ENCODE measurements at places on chromosomes 3 and 15.

DNA sequence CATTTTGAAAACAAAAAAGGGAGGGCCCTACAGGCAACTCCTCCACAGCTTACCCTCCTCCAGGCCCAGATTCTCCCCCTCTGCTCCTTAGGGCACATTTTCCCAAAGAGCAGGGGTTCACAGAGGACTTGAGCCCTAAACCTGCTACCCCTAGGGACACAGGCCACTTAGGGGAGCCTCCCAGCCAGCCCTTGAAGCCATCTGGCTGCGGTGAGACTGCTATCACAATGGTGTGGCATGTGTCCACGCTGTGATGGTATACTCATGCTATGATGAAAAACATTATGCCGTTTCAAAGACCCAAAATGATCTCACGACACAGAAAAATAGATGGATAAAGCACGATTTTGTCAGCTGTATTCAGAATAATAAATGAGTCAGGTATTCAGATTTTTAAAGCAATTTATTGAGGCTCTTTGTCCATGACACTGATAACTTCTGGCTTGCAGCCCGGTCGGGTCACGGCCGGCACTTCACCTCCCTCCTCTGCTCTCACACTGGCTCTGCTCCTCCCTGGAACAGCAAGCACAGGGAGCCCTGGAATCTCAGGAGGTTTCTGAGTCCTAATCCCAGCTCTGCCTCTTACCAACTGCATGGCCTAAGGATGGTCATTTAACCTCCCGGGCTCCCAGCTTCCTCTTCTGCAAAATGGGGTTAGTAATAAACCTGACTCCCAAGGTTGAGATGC, 115.3 kb downstream of the MEGF11 start:
- no peak for DNase-seq

DNA sequence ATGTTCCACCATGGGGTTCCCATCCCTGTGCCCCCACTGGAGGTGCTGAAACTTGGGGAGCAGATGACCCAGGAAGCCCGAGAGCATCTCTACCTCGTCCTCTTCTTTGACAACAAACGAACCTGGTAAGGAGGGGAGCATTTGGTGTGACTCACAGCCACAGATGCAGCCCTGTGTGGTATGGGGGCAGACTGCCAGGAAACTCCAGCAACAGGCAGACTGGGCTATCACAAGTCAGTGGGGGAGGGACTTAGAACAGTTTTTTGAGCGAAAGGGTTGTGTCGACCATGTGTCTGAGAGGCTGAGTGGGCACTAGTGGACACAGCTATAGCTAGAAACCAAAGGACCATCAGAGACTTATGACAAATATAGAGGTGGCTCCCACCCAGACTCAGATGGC, 3.4 kb upstream of the OGG1 start:
- DNase-seq: no peak

DNA sequence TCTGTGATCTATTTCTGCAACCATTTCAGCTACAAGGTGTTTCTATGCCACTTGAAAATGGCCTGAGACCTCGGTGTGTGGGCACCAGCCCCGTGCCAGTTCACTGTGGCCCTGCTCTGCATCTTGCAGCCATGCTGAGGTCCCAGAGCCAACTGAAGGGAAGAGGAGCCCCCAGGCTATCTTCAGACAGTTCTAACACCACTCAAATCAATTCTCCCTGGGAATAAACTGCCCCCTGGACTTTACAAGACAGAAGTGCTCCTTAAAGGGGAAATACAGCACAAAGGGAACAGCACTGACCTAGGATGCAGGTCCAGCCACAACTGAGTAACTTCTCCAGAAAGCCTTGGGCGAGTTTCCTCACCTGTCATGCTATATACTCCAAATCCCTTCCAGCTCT, 3.9 kb downstream of the XXYLT1 start:
- no peak for DNase-seq

GRCh38 chr15:51731549-51732267, 5.7 kb downstream of the LYSMD2 start:
- DNase-seq: no peak

GRCh38 chr3:146469150-146470017, at the start of gene PLSCR2:
Gene PLSCR2 (minus strand): TSS chr3:146469561. CDS start chr3:146459904, 9,657 bp downstream.
- DNase-seq: peak; percentile 49

GRCh38 chr3:138347960-138348753, at the start of gene MRAS:
Gene MRAS (plus strand): TSS chr3:138348579. CDS start chr3:138372884, 24,305 bp downstream.
- DNase-seq: no peak

- DNase-seq: no peak
Measured at GRCh38 chr15:81425905-81426304, 51.9 kb upstream of the TMC3 start.

DNA sequence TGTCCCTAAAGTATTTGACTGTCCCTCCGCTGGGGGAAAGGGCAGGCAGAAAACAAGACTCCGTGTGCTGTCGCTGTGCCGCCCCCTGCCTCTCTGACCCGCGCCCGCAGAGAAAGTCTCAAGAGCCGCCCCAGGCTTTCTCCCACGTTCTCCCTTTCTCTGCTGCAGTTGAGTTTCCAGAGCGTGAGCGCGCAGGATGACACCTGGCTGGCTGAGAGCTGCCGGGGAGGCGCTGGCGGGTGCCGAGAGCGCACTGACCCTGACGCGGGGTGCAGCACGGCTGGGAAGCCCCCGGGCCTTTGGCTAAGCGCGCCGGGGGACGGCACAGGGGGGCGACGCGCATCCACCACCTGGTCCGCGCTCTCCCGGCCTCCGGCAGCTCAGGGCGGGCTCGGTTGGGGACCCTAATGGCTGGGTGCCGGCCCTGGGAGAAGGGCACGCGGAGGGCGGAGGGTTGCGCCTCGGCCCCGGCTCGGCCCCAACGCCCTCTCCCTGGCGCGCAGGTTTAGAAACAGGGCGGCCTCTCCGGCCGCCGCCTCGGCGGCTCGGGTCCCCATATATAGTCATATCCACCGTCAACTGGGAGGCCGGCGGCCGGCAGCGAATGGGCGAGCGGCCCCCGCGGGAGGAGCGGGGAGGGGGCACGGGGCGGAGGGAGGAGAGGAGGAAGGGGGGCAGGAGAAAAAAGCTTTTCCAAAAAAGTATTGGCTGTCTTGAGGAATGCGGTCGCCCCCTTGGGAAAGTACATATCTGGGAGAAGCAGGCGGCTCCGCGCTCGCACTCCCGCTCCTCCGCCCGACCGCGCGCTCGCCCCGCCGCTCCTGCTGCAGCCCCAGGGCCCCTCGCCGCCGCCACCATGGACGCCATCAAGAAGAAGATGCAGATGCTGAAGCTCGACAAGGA, at the start of gene TPM1:
TSS of gene TPM1 (plus strand) at position 774 of the 903 bp plus-strand sequence. CDS start at position 857, 83 bp downstream.
- DNase-seq: no peak

- DNase-seq: no peak
Measured at GRCh38 chr3:146386936-146387335, 82.4 kb downstream of the PLSCR2 start.

GRCh38 chr15:37397266-37398022, 297.1 kb upstream of the MEIS2 start:
- DNase-seq: no peak

DNA sequence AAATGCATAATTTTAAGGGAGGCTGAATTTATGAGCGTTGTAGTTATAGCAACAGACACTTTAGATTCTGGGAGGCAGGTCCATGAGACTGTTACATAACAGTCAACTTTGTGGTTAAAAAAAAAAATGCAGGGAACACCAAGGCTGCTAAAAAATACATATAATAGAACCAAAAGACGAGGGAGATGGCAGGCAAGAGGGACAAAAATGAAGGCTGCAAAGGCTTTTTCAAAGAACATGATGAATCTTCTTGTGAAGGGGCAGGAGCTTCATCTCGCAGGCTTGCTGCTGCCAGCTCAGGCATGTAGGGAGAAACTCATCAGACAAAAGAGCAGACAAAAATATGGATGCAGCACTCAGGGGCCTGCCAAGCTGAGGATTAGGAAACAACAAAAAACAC, 243.9 kb downstream of the SHQ1 start:
- no peak for DNase-seq

DNA sequence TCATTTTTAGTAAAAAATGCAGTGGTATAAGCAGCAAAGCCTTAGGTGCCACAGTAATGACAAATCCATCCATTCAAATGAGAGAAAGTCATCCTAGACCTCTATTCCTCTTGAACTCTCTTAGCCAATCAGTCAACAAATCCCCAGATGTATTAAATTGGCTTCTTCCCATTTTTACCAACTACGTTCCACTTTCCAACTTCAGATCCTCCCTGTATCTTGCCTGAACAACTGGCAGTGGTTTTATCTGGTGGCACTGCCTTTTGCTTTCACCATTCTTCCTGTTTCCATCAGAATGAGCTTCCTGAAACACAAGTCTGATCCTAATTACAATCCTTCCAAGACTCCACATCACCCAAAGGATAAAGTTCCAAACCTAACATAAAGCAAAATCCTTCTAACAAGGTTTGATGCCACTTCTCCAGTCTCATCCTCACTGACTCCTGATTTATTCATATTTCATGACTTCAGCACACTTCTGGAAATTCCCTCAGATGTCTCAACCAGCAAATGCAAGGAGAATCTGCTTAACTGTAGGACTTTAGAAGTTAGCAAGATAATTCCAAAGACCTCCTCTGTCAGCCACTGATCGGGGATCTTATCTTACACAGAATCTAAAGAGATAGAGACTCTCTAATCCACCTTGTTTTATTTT, 69.8 kb upstream of the SLC4A7 start:
- DNase-seq: no peak

Measured in stimulated activated CD4-positive, alpha-beta T cell treated with anti-CD3 and anti-CD28 coated beads, Interleukin-4, amount 100 ng/mL, for 48 hours (primary cell).